ENCODE measurements at places on chromosomes 4 and X. TPM values are rescaled to one million over a fixed set of nuclear protein-coding genes. Genes with fewer than 3 reads are reported as not detected.

- no peak for DNase-seq
These were observed 169.9 kb downstream of the UGT8 start for GRCh38 chr4:114768501-114768900.

GRCh38 chr4:24801136-24801855 lies 5.9 kb downstream of the SOD3 start:
- no peak for DNase-seq

GRCh38 chr4:175916626-175917351 lies 104.7 kb upstream of the GPM6A start:
- no peak for DNase-seq

GRCh38 chr4:24303926-24304325 lies 280.4 kb downstream of the DHX15 start:
- no peak for DNase-seq

DNA sequence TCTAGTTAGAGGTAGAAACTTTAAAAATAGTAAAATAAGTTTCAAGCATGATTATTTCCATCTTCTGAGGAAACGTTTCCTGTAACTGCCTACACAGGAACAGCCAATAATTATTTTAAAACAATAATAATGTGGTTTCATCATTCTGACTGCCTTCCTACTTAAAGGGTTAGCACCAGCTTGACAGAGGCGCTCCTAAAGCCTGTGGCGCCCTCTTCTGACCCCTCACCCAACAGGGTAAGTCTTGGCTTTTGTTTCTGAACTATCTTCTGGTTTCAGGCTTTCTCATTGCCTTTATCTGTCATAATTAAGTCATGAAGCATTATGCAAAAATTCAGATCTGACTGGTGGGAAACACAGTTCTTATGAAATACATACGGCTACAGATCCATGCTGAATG lies 96.7 kb downstream of the ITM2A start:
- no peak for DNase-seq

GRCh38 chr4:122635205-122635604 lies 14.3 kb upstream of the IL21 start:
- no peak for DNase-seq

DNA sequence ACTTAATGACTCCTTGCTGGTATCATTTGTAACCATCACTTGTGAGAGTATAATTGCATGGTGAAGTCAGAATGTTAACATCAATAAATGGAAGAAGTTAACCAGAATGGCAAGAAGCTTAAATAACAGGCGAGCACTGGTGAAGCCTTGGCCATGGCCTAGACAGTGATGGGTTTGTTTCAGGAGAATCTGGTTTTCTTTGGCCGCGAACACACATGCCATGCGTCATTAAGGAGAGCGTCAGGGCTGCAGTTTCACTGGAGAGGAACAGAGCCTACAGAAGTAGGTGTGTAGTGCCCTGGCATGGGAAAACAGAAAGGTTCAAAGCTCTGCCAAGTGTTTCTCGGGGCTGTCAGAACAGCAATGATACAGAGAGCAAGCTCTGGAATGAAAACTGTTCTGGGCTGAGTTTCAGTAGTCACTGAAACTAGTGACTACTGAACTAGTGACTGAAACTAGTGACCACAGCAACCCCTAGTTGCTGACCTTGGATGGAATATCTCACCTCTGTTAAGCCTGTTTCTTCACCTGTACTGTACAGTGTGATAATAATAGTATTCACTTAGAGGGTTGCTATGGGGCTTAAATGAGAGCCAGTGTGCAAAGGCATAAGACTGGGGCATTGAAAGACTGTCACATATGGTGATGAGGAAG lies 93.8 kb downstream of the C4orf51 start:
- no peak for DNase-seq

DNA sequence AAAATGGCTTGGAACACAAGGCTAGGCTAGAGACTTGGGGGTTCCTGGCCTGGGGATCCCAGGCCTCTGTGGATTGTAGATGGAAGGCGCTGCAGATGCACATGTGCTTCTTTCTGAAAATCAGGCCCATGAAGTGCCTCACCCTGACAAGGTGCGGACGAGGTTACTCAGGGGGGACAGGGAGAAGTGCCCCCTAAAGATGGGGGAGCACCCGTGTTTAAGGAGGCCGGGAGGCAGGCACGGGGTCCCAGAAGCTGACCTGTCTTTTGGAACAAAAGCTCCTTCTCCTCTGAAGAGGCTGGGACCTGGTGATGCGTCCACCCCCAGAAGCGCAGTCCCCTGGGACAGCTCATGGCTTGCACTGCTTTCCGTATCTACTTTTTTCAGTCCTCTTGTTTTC lies 2.4 kb downstream of the PDZD4 start:
- DNase-seq = no peak

DNA sequence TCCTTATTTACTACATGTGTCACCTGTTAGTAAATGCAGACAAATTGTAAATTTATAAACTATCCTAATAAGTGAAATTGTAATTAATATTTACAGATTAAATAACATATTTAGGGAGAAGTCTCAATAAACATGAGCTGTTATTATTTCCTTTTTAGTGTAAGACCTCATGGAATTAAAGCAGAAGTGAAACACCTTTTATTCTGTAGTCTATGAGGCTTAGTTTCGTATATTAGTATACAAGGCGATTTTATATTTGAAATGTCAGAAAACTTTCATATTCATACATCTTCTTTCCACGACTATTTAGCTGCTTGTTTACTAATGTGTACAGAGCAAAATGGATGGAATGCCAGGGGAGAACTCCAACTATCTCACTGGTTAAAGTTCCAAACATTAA lies 414.4 kb downstream of the ARHGAP24 start:
- DNase-seq = no peak

GRCh38 chrX:153450114-153450948 lies 4.5 kb upstream of the TREX2 start:
- DNase-seq = no peak

GRCh38 chr4:25697516-25697915 lies 41.9 kb downstream of the SLC34A2 start:
- no peak for DNase-seq

DNA sequence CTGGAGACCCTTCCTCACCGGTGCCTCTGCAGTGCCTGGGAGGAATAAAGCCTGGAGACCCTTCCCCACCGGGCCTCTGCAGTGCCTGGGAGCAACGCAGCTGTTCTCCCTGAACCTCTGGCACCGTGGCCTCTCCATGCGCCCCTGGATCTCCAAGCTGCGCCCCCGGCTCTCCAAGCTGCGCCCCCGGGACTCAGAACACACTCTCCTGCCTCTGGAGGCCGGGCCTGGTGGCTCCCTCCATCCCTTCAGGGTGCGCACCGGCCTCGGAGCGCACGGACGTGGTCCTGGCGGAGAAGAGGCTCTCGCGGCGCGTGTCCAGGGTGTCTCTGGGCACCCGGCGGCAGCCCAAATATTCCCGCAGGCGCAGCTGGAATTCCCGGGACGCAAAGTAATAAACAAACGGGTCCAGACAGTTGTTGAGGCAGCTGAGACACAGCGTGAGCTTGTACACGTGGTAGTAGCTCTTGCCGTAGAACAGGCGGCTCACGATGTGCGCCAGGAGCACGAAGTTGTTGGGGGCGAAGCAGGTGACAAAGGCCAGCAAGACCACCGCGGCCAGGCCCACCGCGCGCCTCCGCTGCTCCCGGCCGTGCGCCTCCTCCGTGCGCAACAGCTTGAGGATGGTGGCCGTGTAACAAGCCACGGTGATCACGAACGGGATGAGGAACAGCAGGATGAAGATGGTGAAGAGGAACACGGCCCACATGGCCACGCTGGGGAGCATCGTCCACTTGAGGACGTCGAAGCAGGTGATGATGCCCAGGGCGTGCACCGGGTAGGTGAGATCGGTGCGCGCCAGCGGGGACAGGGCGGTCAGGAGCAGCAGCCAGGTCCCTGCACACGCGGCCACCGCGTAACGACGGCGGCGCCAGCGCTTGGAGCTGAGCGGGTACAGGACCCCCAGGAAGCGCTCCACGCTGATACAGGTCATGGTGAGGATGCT lies 12.8 kb upstream of the ASMTL start:
- DNase-seq = no peak

- no peak for DNase-seq
These were observed 31.4 kb upstream of the FHL1 start for GRCh38 chrX:136115904-136116297.

DNA sequence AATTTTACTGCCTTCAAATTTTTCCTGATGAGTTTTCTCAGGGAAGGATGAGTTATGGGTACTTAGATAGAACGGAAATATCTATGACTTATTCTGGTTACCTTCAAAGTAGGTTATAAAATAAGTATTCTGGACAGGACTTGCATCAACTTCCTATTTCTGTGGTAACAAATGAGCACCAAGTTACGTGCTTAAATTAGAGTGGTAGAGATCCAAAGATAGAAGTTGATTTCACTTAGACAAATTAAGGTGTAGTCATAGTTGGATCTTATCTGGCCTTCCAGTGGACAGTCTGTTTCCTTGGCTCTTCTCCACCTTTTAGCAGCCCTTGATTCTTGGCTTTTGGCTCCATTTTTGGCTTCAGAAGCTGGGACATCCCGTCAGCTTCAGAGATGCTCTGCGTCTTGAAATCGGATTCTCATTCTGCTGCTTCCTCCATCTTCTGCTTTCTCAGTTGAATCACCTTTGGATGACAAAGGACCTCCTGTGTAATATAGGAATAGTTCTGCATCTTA lies 109.9 kb downstream of the ZNF518B start:
- no peak for DNase-seq

DNA sequence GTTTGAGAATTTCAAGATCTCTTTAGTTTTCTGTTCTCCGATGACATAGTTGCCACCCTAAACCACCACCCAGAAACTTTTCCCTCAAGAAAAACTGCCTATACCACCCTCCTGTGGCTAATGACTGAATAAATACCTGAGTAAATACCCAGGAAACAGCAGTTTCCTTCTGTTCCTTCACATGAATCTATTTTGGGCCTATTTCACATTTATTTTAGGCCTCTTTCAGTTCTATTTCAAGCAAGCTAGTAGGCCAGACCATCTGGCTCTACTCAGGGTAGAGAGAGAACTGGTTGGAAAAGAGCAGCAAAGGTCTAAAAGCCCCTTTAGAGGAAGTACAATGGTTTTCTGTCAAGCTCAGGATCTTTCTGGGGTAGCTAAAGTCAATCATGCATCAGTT lies 23.4 kb downstream of the ARHGEF9 start:
- no peak for DNase-seq

GRCh38 chr4:41058426-41058825 lies 155.9 kb downstream of the APBB2 start:
- DNase-seq = no peak

DNA sequence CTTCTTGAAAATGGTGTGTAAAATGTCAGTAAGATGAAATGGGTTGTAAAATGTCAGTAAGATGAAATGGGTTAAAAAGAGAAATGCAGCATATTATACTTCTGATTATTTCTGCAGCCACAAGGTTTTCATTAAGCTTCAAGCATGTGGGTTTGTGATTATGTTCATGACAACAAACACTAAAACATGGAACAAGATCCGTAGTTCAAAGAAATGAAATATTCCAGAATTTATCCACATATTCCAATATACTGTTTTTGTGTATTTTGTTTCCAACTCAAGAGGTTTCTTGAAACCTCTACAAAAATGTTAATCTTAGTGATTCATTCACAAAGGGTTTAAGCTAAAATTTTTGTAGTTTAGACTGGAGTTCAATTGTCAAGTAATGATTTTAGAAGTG lies 84.0 kb downstream of the ADAMTS3 start:
- DNase-seq = no peak

DNA sequence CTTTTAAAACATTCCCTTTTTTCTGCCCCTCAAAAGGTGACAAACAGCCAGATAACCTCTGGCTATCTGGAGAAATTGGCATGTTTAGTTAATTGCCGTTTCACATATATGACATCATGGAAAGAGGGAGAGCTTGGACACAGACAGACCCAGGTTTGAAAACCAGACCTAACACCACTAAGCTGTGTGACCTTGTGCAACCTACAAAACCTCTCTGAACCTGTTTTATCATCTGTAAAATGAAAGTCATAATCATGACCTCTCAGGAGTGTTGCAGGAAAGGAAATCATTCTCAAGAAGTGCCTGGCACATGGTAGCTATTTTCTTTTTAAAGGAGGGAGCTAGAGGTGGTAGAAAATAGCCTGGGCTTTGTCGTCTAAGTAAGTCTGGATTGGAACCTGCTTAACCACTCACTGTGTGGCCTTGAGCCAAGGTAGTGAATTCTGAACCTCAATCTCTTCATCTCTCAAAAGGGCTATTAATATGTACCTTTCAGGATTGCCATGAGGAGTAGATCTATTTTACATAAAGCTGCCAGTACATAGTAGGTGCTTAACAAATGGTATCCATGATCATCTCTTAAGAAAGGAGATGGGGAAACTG lies 363.5 kb downstream of the BCOR start:
- peak; percentile 69 for DNase-seq

DNA sequence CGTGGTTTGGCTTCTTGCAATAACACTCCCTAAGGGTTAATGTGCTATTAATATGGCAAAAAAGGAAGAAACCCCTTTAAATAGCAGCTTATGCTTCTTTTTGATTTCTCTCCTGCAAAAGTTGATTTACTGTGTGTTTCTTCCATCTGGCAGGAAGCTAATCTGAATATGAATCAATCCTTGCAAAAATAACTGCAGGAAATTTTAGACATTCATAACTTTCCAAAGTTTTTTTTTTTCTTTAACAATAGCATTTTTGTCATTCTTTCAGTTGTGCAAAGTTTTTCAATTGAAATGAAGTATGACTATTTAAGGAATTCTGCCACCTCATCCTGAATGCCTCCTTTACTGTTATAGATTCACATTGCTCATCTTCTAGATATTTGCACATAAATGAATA lies 115.6 kb downstream of the SPANXA1 start:
- no peak for DNase-seq

DNA sequence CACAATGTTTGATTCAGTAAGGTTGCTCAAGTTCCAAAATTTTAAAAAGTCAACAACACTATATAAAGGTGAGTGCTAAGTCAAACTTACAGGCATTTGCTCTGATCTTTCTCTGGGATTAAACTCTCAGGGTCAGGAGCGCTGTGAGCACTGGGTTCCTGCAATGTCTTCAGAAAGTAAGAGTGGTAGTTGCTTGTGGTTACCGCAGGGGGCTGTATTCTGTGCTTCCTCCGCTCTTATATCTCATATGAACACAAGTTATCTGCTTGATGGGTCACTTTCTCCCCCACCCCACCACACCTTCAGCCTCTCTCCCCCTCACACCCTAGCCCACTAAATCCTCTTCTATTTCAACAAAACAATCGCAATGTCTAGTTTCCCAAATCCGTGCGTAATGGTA lies 116.4 kb upstream of the IGSF1 start:
- DNase-seq = no peak

GRCh38 chr4:73527196-73527595 lies 45.7 kb downstream of the AFM start:
- DNase-seq = no peak

The SLITRK4 gene
- polyA plus RNA-seq = 1.6 TPM

The HSD17B11 gene
- polyA plus RNA-seq = 46.4 TPM

The ARHGAP6 gene
- polyA plus RNA-seq = 25.4 TPM

The RNF175 gene
- 9.5 TPM for polyA plus RNA-seq

The TLR10 gene
- 0.72 TPM for polyA plus RNA-seq

The CAMK2D gene
- polyA plus RNA-seq = 65.6 TPM

The FRG2 gene
- not detected for polyA plus RNA-seq

The SUPT20HL1 gene
- polyA plus RNA-seq = 0.07 TPM

The RNF128 gene
- polyA plus RNA-seq = 1.3 TPM

The SSX1 gene
- not detected for polyA plus RNA-seq

The IBSP gene
- 0.14 TPM for polyA plus RNA-seq

The ATP8A1 gene
- polyA plus RNA-seq = 31.3 TPM

The SPRY1 gene
- polyA plus RNA-seq = 126 TPM

All from left lung (tissue), 14 donors.